Head of caudate nucleus (tissue), 42 donors: ENCODE measurements at places on chromosomes 6 and 20.

DNA sequence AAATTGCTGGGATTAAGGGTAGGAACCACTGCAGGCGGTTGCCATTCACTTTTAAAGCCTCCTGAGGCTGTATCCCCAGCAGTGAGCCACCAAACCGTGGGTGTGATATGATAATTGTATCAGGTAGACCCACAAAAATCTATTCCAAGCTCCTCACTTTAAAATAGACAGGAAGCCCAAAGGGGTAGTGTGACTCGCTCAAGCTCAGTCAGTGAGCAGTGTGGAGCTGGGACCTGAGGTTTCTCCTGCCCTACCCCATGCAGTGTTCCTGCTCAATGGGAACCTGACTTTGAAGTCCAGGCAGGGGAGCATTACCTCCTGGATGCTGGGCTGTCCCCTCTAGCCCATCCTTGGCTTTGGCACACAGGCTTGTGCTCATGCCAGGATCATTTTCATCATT is 14.9 kb upstream of the MAPRE1 start:
- DNase-seq: no peak

DNA sequence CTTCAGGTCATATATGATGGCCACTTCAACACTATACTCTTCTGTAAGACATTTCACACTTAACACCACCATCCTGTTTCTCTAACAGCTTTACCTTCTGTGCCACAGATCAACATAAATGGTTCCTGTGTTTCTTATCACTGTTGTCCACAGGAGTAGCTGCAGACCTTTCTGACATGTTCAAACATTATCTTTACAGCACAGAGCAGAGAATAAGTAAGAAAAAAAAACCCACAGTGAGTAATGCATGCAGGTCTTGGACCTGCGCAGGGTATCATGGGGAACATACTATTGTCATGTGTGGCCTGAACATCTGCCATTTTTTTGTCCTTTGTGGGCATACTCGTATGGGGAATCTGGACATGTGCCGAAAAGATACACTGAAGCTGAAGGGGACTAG is 161.9 kb downstream of the KIF16B start:
- DNase-seq: no peak

- no peak for DNase-seq
Observed at GRCh38 chr6:28865401-28866204, 58.2 kb downstream of the TRIM27 start.

- DNase-seq: no peak
Observed at GRCh38 chr6:90701146-90701781, 114.4 kb upstream of the MAP3K7 start.

DNA sequence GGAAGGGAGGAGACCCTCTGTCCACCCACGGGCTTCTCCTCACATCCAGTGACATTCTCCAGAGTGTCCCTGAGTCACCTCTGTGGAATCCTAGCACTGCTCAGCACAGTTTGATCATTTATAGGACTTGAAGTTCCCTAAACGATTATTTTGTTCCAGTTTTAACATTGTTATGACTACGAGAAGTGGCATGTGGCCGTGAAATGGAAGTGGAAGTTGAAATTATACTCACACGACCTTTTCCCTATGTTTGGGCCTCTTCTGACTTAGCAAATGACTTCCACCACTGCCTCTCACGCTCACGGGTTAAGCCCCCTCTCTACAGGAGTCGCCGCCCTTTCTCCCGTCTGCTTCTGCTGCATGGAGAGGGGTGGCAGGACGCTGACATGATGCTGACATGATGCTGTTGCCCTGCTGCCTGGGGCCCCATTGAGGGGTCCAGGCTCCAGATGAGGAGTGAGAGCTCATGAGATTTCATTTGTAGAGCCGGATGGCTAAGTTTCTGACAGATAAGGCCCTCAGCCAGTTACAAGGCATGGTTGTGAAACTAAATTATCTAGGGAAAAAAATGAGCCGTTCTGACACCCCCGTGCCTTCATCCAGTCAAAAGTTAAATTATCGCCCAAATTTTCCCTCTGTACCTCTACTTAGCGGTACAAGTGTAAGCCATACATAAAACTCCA is 153.6 kb upstream of the UST start:
- DNase-seq: no peak
